ENCODE measurements at places on chromosomes 5 and 9.
A peak's percentile ranks its signal among the peaks of the same experiment; 100 is the strongest.

DNA sequence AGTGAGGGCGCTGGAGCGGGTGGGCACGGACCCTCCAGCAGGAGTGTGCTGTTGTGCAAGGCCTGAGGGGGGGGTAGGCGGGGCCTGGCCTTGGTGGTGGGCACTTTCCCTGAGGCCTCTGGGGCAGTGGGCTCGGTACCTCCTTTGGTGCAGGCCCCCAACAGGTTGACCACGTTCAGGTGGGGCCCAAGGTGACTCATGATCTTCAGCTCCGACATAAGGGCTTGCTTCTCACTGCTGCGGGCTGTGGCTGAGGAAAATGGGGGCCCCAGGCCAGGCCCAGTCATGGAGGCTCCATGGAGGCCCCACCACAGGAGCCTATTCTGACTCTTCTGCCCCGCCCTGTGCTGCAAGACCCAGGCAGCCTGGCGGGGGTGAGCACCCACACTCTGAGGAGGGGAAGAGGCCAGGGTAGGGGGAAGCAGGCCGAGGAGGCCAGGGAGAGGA, 31.5 kb downstream of the PDGFRB start:
- DNase-seq: no peak

GRCh38 chr5:14149672-14150274, 6.6 kb downstream of the TRIO start:
- no peak for DNase-seq

- DNase-seq: no peak
Measured at GRCh38 chr5:134136771-134137170, 22.3 kb downstream of the TCF7 start.

GRCh38 chr9:76462126-76462525, 3.1 kb downstream of the GCNT1 start:
- no peak for DNase-seq

GRCh38 chr9:127273326-127273725, 8.8 kb downstream of the GARNL3 start:
- DNase-seq: no peak

- DNase-seq: no peak
Measured at GRCh38 chr5:9512457-9512856, 33.4 kb downstream of the SEMA5A start.

DNA sequence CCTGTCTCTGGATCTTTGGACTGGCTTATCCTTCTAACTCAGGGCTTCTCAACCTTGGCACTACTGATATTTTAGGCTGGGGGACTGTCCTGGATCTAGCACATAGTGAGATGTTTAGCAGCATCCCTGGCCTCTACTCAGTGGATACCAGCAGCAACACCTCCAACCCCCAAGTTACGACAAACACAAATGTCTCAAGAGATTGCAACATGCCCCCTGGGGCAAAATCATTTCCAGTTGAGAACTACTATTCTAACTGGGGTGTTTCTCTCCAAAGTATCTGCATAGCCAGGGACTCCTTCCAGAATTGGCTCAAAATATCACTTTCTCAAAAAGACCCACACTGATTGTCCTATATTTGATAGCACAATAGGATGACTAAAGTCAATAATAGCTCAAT, 7.2 kb upstream of the TLR4 start:
- DNase-seq: no peak

GRCh38 chr5:171474230-171474813, 54.9 kb downstream of the FGF18 start:
- DNase-seq: peak; percentile 60

- no peak for DNase-seq
Measured at GRCh38 chr5:90014420-90014819, 395.1 kb downstream of the CETN3 start.

DNA sequence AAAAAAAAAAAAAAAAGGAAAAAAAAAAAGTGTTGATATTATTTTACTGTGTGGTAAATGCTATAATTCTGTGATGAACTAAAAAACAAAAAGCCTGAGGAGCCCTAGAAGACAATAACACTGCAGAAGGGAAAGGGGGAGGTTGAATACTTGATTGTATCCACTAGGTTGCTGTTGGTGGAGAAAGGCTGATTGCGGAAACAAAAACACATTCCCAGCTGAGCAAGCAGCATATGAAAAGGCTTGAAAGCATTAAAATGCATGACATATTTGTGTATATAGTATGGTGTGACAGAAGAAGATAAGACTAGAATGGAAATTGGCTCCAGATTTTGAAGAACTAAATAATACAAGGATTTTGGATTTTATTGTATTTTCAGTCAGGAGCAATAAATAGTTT, 8.9 kb downstream of the RABGAP1 start:
- DNase-seq: no peak

DNA sequence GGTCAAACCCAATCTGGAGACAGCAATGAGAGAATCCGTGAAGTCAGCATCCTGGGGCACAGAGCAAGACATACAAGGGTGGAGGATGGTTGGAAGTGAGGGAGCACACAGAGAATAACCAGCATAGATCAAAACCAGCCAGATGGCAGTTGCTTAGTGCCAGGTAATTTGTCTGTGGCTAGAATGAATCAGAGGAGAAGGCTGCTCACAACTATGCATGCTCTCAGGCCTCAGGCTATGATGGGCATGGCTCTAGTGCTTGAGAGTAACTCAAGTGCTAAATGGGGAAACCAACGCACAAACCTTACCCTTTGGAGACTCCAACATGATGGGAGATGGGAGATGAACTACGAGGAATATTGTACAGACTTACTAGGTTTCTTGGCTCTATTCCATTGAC, 160.8 kb downstream of the DMRT2 start:
- peak; percentile 28 for DNase-seq
